ENCODE measurements at places on chromosomes 11 and 22. TPM values are rescaled to one million over a fixed set of nuclear protein-coding genes. Genes with fewer than 3 reads are reported as not detected.

DNA sequence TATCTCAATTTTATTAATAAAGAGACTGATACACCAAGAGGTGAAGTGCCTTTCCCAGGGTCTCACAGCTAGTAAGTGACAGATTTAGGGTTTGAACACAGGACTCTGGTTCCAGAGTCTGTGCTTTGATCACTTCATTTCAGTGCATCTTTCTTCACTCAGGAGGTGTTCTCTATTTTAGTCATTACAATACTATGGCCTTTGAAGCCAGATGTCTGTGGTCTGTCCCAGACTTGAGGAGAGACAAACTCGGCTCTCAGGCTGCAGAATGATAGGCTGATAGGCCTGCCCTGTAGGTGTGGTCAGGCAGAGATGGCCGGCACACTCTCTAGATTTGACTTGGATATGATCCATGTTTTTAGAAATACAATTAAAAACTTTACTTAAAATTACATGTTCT is 478.5 kb upstream of the CCDC90B start:
- DNase-seq: no peak

Gene SPA17
- total RNA-seq: 6.9 TPM

Gene YPEL4
- 0.05 TPM for total RNA-seq

DNA sequence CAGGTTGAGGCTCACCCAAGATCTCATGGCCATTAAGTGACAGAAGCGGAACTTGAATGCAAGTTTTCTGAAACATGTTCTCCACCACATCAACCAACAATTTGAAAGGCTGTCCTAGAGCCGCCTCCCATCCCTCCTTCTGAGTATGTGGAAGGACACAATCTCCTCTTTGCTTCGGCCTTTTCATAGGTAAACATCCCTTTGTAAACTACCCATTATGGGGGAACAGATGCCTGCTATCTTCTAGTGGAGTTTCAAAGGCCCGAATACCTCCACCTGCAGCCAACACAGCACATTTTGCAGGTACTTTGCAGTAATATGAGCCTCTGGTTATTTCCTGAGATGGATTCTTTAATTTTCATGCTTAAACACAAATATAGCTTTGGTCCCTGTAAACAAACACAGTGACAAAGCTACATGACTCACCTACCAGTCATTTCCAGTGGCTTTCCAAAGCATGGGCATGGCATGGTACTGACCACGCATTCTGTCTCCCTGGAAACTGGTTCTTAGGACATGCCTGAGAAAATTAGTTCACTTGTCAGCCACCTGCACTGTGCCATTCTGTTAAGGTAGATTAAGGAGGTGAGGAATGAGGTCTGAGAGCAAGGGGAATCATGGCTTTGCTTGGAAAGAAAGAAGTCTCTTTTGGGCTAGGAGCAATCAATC is 60.2 kb downstream of the EHF start:
- DNase-seq: peak; percentile 63

DNA sequence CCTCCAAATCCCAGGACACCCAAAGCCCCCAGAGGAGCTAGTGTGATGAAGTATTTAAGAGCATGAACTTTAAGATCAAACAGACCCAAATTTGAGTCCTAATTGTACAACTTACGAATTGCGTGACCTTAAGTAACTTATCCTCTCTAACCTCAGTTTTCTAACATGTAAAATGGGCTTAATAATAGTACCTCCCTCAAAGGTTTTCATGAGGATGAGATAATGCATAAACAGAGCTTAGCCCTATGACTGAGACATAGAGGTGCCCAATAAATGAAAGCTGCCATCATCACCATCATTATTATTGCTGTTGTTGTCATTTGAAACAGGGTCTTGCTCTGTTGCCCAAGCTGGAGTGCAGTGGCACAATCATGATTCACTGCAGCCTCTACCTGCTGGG is 9.2 kb downstream of the SCN2B start:
- DNase-seq: no peak

GRCh38 chr11:1486054-1486825 is at the start of gene MOB2:
TSS of gene MOB2 (minus strand) at chr11:1486779. CDS start at chr11:1486556, 223 bp downstream.
- DNase-seq: peak; percentile 46

- peak; percentile 46 for DNase-seq
Measured at GRCh38 chr11:123653827-123654565, 428 bp downstream of the SCN3B start.

Gene KRTAP5-11
- not detected for total RNA-seq

Gene CLCF1
- total RNA-seq: 2.0 TPM
